ENCODE measurements at places on chromosomes 7 and 10. TPM values are rescaled to one million over a fixed set of nuclear protein-coding genes. Genes with fewer than 3 reads are reported as not detected.

The TAS2R5 gene
- total RNA-seq, result 0.90 TPM

- DNase-seq, result no peak
Measured at GRCh38 chr7:142714375-142714774, 34.9 kb upstream of the PRSS1 start.

DNA sequence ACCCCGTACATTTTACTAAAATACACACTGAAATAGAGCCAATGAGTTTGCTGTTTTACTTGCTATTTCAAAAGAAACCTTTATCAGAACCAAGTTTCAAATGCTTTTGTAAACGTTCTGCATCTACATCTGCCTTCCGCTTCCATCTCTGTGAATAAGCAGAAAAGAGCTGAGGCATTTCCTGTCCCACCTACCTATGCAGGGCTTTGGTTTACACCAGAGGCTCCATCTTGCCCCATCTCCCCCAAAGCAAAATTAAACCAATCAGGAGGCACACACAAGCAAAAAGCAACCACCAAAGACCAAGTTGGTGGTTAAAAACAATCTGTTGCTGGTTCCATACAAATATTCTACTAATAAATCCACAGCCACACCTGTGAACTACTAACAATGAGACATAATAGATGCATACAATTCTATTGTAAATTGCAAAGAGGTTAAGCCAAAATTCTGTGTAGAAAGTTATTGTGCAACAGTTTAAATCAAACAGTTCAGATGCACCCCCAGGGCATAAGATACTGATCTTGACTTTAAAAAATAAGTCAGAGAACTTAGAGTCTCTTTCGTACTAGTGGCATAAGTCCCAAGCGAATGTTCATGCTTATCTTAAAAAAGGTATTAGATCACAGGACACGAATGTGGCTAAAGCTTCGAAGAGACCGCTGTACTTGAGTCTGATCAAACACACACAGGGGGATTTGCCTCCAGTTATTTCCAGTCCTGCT lies 83.9 kb downstream of the FGFR2 start:
- DNase-seq, result no peak

DNA sequence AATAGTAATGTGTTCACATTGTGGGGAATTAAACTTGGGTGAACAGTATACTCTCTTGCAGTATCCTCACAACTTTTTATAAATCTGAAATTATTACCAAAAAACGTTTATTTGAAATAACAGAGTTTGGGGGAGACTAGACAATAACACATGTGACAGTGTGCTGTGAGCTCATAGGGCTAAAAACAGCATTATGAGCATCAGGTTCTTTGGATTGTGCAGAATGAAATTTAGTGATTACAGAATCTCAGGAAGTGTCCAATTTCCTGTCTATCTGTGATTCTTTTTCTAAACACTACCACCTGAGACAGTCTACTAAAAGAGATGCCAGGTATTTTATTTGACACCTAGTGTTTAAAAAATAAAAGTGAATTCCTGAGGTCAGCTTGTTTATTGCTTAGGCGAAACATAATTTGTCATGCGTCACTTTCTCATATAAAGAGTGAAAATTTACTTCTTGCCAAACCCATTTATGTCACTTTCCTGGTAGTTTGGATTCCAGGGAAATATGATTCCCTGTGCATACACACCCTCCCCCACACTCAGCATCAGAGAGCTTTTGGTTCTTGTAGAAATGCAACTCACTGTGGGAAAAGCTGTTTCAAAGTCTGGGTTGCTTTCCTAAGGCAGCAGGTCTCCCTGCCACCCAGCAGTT lies 71.2 kb downstream of the AOAH start:
- DNase-seq, result no peak

GRCh38 chr10:97034301-97034700 lies 151.5 kb downstream of the SLIT1 start:
- DNase-seq, result no peak

DNA sequence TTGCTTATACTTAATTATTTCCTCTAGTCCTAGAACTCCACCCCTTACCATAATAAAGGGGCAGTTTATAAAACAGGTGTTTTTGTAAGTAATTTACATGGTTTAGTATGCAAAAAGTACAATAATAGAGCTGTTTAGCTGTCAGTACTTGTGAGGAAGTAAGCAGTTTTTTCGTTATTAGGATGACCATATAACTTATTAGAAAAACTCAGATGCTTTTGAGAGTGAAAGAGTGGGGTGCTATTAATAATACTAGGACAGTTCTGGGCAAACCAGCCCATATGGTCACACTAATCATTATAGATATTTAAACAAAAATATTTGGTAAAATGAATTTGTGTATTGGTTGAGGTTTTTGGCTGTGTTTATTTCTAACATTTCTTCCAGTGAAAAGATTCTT lies 201.9 kb upstream of the KAT6B start:
- DNase-seq, result no peak

DNA sequence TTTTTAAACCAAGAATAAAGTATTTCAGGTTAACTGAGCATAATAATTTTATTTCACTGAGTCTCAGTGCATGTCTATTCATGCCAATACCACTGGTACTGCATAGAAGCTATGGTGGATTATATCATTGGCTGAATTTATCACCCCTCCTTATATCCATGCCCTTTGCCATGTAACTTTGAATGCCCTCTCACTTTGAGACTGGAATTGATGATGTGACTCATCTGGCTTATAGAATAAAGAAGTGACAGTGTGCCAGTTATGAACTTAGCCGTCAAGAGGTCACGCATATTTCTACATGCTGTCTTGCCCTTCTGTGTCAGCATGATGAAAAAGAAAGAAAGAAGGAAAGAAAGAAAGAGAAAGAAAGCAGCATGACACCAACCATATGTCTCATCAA lies 20.7 kb upstream of the ABLIM1 start:
- no peak for DNase-seq

Measured in T-helper 17 cell (primary cell).